ENCODE measurements at places on chromosomes 12 and 14.

DNA sequence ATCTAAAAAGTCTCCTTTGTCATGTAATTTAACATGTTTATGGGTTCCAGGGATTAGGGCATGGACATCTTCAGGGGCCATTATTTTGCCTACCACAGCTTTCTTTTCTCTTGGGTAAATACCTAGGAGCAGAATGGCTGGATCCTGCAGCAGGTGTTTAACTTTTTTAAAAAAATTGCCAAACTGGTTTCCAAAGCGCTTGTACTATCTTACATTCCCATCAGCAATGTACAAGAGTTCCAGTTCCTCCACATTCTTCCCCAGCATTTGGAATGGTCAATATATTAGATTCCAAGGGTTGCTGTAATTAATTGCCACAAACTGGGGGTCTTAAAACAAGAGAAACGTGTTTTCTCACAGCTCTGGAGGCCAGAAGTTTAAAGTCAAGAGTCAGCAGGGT is 27.7 kb upstream of the MYL2 start:
- DNase-seq = no peak

DNA sequence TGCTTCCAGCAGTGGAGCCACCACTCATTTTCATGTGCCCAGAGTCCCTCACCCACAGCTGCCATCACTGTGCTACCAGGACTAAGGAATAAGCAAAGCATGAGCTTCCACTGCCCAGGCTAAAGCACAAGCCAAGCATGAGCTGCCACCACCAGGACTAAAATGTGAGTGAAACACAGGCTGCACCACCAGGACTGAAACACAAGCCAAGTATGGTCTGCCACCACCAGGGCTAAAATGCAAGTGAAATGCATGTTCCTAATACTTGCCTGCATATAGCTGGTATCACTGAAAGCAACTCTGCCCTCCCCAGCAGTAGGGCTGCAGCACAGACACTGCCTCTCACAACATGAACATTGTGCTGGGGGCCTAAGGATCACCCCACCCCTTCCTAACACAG is 30.0 kb downstream of the CEP83 start:
- DNase-seq = no peak

DNA sequence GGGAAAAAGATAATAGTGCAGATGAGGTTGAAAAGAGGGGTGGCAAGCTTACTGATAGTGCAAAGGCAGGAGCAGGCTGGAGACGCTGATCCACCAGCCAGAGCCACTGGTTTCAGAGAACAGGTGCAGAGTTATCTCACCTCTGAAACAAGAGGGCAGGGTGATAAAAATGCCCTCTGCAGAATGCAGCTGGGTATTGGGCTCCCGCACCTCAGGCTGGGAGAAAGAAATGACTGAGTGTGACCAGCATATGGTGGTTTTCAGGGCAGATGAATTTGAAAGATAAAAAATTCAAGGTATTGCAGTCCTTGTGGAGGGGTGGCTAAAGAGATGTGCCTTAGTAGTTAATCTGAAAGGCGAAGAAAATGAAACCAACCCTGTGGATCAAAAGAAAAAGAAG is 2.9 kb upstream of the TMEM30B start:
- DNase-seq = no peak

DNA sequence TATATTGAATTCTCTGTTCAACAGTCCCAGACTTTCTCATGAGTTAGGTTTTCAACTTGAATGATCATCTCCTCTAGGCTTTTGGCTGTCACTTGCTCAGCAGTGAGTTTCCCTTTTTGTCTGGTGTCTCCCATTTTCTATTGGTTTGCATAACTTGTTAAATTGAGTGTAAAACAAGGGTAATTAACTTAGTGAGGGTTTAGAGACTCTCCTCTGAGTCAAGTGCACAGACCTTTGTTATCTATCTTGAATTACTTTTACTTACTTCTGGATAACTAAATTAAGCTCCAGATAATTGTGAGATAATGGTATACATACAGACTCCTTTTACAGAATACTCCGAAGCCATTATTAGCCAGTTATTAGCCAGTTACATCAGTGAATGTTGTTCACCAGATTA is 22.0 kb downstream of the MLXIP start:
- DNase-seq = no peak

DNA sequence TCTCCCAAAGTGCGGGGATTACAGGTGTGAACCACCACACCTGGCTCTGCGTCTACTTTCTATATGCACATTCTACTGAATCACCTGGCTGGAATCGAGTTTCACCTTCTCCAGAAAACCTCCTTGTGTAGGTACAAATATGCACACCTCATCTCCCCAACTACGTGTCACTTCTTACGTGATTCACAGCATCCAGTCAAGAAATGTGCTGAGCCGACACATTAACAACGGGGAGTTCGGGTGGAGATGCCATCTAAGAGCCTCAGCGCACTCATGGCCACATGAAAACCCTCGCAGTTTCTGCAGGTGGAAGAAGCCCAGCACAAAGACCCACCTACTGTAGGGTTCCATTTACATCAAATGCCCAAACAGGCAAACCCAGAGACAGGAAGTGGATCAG is 29.3 kb downstream of the P2RX2 start:
- DNase-seq = no peak

GRCh38 chr14:62501021-62501750 is 544.1 kb downstream of the KCNH5 start:
- DNase-seq = no peak

DNA sequence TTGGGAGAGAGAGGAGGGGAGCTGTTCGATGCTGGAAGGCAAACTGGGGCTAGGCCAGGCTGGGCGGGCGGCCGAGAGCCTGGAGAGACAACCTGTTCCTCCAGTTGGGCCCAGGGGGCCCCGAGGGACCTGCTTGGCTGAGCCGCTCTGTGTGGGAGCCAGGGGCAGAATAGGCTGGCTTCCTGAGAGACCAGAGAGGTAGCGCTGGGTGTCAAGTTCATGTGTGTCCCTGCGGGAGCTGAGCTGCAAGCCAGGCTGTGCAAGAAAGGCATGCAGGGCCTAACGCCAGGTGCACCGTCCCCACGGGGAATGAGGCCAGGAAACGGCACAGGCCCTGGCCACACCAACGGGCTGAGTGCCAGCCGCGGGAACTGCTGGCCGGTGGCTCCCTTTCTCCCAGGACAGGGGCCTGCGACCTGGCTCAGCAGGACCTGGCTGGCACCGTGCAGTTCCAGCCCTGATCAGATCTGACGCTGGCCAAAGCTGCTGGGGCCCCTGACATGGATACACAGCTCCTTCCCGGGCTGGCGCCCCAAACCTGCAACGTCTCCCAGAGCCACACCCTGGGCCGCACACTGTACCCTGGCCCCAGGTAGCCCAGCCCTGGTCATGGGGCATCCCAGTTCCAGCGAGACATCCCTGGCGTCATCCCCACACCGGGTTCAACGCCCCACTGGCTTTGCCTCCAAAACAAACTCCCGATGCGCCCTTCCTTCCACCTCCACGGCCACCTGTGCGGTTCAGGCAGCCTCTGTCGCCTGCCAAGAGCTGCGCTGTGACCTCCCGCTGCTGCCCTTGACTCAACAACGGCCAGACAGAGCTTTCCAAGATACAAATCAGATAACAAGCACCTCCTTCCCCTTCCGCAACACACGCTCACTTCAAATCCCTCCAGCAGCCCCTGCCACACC is 65.0 kb downstream of the RFLNA start:
- DNase-seq = no peak

DNA sequence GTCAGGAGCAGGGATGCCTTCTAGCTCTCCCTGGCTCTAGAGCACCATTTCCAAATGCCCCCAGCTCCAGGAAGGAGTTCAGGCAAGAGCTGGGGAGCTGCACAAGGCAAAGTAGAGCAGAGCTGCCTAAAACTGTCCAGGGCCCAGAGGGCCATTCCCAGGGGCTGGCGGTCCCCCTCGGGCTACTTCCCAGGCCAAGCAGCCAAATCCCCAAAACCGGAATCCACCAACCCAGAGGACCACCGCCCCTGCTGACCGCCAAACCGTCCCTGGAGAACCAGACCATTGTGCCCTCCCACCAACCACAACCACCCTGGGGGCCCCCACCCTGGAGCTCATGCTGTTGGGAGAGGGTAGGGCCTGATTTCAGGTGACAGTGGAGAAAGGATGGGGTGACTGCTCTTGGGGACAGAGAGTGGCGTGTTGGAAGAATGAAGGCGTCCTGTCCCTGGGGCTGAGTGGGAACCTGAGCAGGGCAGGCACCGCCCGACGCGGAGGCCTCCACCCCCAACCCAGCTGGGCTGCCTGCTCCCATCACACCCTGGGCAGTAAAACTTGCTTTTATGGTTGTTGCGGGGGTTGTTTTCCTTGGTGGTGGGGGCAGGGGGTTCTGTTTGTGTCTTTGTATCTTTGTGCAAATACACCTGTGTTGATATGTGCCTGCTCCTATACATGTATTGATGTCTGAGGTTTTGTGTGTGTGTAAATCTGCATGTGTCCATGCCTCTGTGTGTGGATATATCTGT is 24.0 kb upstream of the KRT78 start:
- DNase-seq = no peak

- DNase-seq = no peak
These were observed 8.0 kb downstream of the ERP27 start for GRCh38 chr12:14930299-14930698.

DNA sequence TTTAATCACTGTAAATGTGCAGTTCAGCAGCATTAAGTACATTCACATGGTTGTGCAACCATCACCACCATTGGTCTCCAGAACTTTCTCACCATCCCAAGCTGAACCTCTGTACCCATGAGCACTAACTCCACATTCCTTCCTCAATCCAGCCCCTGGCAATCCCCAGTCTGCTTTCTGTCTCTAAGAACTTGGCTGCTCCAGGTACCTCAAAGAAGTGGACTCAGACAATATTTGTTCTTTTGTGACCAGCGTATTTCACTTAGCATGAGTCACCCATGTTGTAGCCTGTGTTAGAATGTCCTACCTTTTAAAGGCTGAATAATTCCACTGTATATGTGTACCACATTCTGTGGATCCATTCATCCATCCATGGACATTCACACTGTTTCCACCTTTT is 64.6 kb downstream of the SLC24A4 start:
- DNase-seq = no peak

DNA sequence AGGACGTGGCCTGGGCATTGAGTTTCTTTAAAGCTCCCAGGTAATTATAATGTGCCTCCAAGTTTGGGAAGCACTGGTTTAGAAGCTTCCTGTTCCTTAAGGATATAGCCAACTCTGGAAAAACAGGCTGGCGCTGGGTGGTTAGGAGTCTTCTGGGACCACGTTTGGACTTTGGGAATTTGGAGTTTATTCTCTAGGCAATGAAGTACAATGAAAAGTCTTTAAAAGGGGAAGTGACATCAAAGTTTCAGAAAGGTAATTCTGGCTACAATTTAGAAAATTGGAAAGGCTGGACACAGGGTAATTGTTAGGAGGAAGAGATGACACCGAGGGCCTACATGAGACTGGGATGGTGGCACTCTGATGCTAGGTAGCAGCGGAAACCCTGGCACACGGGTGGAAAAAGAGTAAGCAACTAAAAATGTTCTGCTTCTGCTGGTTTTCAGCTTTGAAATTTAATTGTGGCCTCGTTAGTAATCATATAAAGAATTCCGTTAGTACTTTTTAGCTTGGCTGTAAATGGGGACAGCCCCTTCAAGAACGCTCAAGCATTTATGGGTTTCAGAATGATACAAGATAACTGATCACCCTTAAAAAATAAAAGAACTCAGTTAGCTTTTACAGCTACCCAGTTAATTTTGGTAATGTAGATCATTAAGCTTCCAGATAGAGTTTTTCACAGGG is 12.7 kb upstream of the DCP1B start:
- DNase-seq = no peak

GRCh38 chr14:90445011-90445410 is 48.2 kb downstream of the CALM1 start:
- DNase-seq = no peak

All from stimulated activated CD4-positive, alpha-beta T cell treated with anti-CD3 and anti-CD28 coated beads, TNF-alpha, amount 100 ng/mL, for 24 hours (primary cell).